Keratinocyte (primary cell): ENCODE measurements at places on chromosomes 1 and 21.
A peak's percentile ranks its signal among the peaks of the same experiment; 100 is the strongest.

DNA sequence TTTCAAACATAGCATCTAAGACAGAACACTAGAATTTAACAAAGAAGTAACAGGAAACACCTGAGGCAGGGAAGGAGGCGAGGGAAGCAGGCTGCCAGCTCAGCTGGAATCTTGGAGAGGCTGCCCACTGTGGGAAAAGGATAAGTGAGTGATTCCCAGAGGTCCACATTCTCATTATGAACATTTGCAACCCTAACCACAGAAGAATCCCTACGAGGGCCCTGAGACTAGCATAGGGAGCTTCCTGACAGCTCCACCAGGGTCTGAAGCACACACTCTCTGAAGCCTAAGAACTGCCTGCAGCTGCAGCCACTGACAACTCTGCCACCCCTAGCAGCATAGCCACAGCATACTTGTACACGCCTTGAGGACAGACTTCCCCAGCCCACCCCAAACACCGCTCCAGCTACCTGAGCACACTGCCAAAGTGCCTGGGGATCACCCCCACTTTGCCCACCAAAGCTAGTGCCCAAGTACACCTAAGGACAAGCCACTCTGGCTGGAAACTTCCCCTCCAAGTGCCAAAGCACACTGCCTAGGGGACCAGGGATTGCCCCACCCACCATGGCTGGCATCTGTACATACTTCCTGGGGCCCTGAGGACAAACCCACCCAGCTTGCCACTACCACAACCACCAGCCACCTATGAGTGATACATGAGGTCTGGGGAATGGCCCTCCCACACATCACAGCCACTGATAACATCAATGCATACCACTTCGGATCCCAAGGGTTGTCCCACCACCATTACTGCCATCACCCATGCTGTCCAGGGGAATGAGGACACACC, 76.6 kb upstream of the GUCA2A start:
- no peak for DNase-seq
- H3K27ac ChIP-seq: no peak overlapping the region
- H3K36me3 ChIP-seq: no peaks in the 10 kb centered on the region
- peaks cover 6% of the 10 kb centered on the region for H3K4me1 ChIP-seq
- H3K4me3 ChIP-seq: no peak overlapping the region

GRCh38 chr1:225480825-225481434, 53.1 kb upstream of the LBR start:
- H3K4me3 ChIP-seq: no peak overlapping the region
- H3K4me1 ChIP-seq: peaks cover 4% of the 10 kb centered on the region
- H3K27me3 ChIP-seq: no peaks in the 10 kb centered on the region

DNA sequence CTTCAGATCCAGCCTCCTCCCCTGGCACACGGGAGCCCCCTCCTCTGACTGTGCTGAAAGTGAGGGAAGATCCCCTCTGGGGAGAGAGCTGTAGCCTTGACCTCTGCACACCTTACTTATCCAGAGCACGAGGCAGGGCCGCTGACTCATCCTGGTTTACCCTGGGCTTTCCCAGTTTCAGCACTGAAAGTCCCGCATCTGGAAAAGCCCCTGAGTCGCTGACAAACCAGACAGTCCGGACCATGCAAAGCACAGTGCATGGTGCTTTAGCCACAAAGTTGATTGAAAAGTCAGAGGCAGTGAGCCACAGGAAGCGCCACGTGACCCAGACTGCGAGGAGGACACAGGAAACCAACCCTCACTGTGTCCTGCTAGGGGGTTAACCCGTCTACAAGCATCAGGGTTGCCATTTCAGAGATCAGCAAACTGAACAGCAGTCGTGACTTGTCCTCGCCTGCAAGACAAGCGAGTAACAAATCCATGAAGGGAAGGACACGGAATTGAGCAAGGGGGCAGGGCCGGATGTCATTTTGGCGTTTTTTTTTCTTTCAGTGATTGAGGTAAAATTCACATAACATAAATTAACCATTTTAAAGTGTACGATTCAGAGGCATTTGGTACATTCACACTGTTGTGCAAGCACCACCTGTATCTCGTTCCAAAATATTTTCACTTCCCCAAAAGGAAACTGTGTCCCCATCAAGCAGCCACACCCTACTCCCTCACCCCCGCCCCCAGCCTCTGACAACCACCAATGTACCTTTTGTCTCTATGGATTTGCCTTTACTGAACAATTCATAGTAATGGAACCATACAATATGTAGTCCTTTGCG, 19.9 kb upstream of the IFNGR2 start:
- peak overlapping the region; percentile 98 for H3K27ac ChIP-seq
- peaks cover 44% of the 10 kb centered on the region for H3K4me1 ChIP-seq
- DNase-seq: no peak

GRCh38 chr1:10877894-10878293, 81.4 kb upstream of the CASZ1 start:
- no peak overlapping the region for H3K27ac ChIP-seq
- no peaks in the 10 kb centered on the region for H3K27me3 ChIP-seq
- H3K36me3 ChIP-seq: no peaks in the 10 kb centered on the region
- DNase-seq: no peak

DNA sequence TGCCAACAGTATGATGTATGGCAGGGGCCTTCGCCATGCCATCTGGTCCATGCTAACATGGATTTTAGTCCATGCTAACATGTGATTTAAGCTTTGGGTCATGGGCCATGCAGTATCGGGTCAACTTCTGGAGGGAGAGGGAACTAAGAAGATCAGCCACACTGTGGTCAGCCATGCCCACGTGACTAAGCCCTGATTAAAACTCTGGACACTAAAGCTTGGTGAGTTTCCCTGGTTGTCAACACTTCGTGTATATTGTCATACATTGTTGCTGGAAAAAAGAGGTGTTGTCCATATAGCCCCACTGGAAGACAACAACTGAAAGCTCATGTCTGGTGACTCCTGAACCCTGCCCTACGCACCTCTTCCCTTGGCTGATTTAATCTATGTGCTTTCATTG, 90.5 kb downstream of the SUSD4 start:
- no peak overlapping the region for H3K4me3 ChIP-seq
- no peaks in the 10 kb centered on the region for H3K27me3 ChIP-seq
- no peak for DNase-seq
- no peak overlapping the region for H3K27ac ChIP-seq

DNA sequence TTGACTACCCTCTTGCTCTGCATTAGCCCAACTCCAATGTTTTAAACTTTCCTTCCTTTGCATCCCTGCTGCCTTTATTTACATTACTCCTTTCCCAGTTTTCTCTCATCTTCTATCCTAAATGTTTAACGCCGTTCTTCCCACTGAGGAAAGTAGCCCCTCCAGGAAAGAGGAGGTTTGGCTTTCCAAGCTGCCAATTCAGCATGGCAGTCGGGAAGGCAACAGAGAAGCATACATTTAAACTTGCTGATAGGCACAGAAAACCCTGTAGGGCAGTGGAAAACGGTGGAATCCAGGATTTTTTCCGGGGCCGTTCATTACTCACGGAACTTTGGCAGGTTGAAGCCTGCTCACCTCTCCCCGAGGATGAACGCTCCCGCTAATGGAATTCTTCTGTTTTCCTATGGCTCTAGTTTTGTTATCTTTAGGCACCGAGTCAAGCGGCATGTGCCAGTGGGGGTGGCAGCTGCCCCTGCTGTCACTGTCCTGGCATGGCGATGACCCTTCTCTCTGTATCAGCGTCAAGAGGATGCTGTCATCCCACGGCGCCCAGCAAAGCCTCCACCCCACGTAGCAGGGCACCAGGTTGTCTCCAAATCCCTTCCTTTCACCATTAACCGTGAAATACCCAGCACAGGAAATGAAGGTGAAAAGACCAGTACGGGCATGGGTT, 48.3 kb downstream of the ZBTB18 start:
- no peaks in the 10 kb centered on the region for H3K36me3 ChIP-seq
- peak overlapping the region; percentile 16 for H3K4me3 ChIP-seq
- peaks cover 3% of the 10 kb centered on the region for H3K27me3 ChIP-seq
- DNase-seq: no peak

GRCh38 chr1:30656171-30656940, 67.0 kb downstream of the MATN1 start:
- H3K36me3 ChIP-seq: no peaks in the 10 kb centered on the region
- H3K27me3 ChIP-seq: no peaks in the 10 kb centered on the region
- no peak overlapping the region for H3K4me3 ChIP-seq

- H3K27ac ChIP-seq: no peak overlapping the region
- H3K27me3 ChIP-seq: no peaks in the 10 kb centered on the region
- H3K4me3 ChIP-seq: no peak overlapping the region
- H3K36me3 ChIP-seq: no peaks in the 10 kb centered on the region
- DNase-seq: peak; percentile 56
Observed at GRCh38 chr1:107250169-107250568, 109.3 kb downstream of the NTNG1 start.

DNA sequence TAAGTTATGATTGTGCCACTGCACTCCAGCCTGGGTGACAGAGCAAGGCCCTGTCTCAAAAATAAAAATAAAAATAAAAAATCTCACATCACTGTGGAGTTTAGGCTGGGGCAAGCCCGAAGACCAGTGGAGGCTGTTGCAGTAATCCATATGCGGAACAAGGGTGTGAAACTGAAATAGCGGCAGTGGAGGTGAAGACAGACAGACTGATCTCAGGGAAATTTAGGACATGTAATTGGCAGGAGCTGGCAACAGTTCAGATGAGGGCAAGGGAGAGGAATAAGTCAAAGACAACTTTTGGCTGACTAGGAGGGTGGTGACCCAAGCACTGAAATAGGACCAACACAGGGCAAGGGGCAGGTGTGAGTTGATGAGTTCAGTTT, 8.4 kb downstream of the ARMH1 start:
- H3K27ac ChIP-seq: no peak overlapping the region
- H3K27me3 ChIP-seq: no peaks in the 10 kb centered on the region

GRCh38 chr1:62882201-62883104, 98.5 kb downstream of the ATG4C start:
- no peak for DNase-seq
- no peak overlapping the region for H3K27ac ChIP-seq
- H3K4me1 ChIP-seq: peaks cover 5% of the 10 kb centered on the region
- H3K27me3 ChIP-seq: peaks cover 22% of the 10 kb centered on the region
- H3K4me3 ChIP-seq: no peak overlapping the region

DNA sequence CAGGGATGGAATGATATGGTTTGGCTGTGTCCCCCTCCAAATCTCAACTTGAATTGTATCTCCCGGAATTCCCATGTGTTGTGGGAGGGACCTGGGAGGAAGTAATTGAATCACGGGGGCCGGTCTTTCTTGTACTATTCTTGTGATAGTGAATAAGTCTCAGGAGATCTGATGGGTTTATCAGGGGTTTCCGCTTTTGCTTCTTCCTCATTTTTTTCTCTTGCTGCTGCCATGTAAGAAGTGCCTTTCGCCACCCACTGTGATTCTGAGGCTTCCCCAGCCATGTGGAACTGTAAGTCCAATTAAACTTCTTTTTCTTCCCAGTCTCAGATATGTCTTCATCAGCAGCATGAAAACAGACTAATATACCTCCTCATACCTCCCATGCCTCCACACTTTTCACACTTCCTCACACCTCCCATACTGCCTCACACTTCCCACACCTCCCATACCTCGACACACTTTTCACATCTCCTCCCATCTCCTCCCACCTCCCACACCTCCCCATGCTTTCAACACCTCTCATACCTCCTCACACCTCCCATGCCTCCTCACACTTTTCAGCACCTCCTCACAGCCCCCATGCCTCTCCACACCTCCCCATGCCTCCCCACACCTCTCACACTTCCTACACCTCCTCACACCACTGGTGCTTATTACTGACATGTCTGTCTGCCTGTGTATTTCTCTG, 21.3 kb downstream of the GPR137B start:
- H3K4me1 ChIP-seq: no peaks in the 10 kb centered on the region
- H3K27ac ChIP-seq: no peak overlapping the region
- H3K27me3 ChIP-seq: no peaks in the 10 kb centered on the region
- DNase-seq: no peak
- H3K36me3 ChIP-seq: no peaks in the 10 kb centered on the region

DNA sequence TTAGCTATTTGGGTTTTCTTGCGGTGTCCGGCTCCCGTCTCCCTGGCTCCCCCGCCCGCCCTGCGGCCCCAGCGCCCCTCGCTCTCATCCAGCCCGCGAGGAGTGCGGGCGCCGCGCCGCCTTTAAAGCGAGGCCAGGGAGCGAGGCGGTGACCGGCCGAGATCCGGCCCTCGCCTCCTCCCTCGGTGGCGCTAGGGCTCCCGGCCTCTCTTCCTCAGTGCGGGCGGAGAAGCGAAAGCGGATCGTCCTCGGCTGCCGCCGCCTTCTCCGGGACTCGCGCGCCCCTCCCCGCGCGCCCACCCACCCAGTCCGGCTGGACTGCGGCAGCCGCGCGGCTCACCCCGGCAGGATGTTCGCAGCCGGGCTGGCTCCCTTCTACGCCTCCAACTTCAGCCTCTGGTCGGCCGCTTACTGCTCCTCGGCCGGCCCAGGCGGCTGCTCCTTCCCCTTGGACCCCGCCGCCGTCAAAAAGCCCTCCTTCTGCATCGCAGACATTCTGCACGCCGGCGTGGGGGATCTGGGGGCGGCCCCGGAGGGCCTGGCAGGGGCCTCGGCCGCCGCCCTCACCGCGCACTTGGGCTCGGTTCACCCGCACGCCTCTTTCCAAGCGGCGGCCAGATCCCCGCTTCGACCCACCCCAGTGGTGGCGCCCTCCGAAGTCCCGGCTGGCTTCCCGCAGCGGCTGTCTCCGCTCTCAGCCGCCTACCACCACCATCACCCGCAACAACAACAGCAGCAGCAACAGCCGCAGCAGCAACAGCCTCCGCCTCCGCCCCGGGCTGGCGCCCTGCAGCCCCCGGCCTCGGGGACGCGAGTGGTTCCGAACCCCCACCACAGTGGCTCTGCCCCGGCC, 492 bp downstream of the HLX start:
- H3K4me3 ChIP-seq: peak overlapping the region; percentile 47
- DNase-seq: no peak
- peaks cover 90% of the 10 kb centered on the region for H3K27me3 ChIP-seq
- peaks cover 10% of the 10 kb centered on the region for H3K4me1 ChIP-seq

- H3K36me3 ChIP-seq: no peaks in the 10 kb centered on the region
- no peak overlapping the region for H3K4me3 ChIP-seq
- H3K4me1 ChIP-seq: peaks cover 15% of the 10 kb centered on the region
- H3K27me3 ChIP-seq: no peaks in the 10 kb centered on the region
- no peak overlapping the region for H3K27ac ChIP-seq
- no peak for DNase-seq
Observed at GRCh38 chr1:234928642-234929041, 200.0 kb downstream of the TOMM20 start.

GRCh38 chr1:29504196-29504595, 267.9 kb downstream of the PTPRU start:
- no peak overlapping the region for H3K4me3 ChIP-seq
- no peaks in the 10 kb centered on the region for H3K36me3 ChIP-seq
- DNase-seq: no peak
- peaks cover 4% of the 10 kb centered on the region for H3K27me3 ChIP-seq
- H3K27ac ChIP-seq: no peak overlapping the region

DNA sequence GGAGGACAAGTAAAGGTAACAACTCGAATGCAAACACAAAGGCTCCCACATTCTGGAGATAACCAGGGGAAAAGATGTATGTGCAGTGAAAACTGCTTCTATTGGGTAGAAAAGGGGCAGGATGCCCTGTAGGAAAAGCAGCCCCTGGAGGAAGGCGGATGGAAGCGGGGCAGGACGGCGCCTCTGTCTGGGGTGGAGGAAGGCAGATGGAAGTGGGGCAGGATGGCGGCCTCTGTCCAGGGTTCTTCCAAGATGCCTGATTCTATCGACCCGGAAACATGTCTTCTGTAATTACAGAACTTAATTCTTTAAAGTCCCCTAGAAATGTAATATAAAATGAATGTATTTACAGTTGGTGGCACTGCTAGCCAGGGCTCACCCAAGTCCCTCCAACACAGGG, 24.0 kb upstream of the LRRC47 start:
- H3K4me1 ChIP-seq: peaks cover 12% of the 10 kb centered on the region
- no peak for DNase-seq
- peaks cover 18% of the 10 kb centered on the region for H3K36me3 ChIP-seq
- no peak overlapping the region for H3K27ac ChIP-seq
- no peaks in the 10 kb centered on the region for H3K27me3 ChIP-seq
- H3K4me3 ChIP-seq: no peak overlapping the region

GRCh38 chr1:184648856-184649201, 105.8 kb downstream of the EDEM3 start:
- no peak overlapping the region for H3K27ac ChIP-seq
- H3K27me3 ChIP-seq: peaks cover 3% of the 10 kb centered on the region
- H3K4me3 ChIP-seq: no peak overlapping the region
